ENCODE measurements at places on chromosomes 3 and 15.

DNA sequence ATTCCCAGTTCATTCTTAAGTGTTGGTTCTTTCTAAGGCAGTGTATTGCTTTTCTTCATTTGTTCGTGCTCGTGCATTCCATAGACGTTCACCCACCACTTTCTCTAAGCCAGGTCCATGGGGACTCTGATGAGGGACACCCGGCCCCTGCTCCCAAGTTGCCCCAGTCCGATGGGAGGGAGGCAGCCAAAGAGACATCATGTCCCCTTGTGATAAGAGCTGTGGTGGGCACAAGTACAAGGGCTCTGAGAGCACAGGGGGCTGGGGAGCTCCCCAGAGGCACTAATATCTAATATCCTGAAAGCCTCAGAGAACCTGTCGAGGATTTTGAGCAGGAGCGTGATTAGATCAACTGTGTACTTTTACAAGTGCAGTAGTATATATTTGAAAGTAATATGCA is 6.3 kb downstream of the SPSB4 start:
- DNase-seq, result no peak

DNA sequence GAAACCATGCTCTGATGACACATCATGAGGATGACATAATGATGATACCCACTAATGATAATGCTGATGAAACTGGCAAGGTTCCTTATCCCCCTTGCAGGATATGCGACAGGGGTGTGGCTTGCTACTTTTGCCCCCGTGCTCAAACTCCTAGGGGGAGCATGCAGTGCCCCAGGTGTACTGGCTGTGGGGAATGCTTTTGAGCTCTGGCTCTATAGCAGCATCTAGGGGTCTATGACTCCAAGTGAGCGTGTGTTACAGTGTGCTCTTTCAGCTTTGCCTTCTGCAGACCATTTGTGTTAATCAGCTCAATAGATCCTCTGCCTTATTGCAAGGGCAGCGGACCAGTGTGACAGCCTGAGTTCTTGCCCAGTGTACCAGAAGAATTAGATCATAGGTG is 1239.5 kb downstream of the SI start:
- DNase-seq, result no peak

DNA sequence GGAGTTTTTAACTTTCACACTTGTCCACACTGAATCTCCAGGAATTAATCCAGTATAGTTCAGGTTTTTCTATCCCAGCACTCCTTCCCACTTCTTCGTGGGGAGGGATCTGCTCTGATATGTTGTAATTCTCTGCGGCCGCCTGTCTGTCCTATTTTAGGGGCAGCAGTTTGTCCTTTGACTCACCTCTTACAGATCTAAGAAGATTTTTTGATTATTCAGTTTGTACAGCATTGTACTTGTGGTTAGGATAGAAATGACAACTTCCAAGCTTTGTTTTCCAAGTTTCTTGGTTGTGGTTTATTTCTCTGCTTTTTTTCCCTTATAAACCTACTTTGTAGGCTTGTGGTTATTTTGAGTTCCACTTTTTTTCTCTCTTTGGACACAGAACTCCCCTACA is 601.7 kb downstream of the SI start:
- no peak for DNase-seq

DNA sequence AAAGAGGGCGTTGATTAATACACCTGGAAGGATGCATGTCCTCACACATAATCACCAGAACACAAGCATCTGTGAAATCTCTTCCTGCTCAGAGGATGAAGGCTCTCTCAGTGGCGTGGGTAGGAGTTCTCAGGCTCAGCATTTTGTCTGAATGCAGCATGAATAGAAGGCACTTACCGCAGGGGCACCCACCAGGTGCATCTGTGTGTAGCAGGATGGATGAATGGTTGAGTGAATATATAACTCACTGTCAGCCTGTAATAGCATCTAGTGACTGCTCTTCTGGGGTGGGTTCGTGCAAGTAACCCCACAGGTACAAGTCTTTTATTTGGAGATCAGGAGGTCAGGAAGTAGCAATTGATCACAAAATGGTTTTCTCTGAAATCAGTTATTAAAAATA is 143.0 kb downstream of the SQOR start:
- no peak for DNase-seq

DNA sequence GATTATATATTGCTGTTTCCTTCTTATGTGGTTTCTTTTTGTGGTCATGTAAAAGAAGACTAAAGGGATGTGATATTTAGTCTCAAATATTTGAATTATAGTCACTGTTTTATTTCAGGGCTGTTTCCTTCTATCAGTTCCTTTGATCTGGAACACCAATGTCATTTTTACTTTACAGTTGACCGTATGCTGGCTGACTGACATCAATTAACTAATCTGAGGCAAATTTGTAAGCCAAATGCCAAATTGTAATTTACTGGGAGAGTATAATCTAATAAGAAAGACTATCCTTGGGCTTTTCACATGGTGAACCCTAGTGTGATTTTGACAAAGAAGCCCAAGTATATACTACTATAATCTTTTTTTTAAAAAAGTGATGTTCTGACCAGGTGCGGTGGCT is 87.6 kb downstream of the TMEM108 start:
- no peak for DNase-seq
